SK-N-SH (cell line): ENCODE measurements at places on chromosomes 2 and 18.

- DNase-seq: no peak
Measured at GRCh38 chr2:136347981-136348380, 230.0 kb upstream of the CXCR4 start.

DNA sequence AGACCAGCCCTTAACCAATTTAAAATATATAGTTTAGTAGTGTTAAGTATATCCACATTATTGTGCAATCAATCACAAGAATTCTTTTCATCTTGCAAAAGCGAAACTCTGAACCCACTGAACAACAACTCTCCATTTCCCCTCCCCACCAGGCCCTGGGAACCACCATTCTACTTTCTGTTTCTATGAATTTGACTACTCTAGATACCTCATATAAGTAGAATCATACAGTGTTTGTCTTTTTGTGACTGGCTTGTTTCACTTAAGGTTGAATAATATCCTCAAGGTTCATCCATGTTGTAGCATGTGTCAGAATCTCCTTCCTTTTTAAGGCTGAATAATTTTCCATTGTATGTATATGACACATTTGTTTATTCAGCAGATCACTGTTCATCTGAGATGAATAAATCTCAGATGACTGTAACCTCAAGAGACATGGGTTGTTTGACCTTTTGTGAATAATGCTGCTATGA, 8.1 kb upstream of the SOS1 start:
- DNase-seq: no peak

- DNase-seq: no peak
Measured at GRCh38 chr2:241894056-241894641, 24.6 kb downstream of the RTP5 start.

GRCh38 chr2:207565736-207566500, 36.2 kb downstream of the CREB1 start:
- DNase-seq: no peak

GRCh38 chr18:22639026-22639463, 221.3 kb upstream of the CTAGE1 start:
- no peak for DNase-seq

- DNase-seq: no peak
Measured at GRCh38 chr2:75284345-75284744, 85.0 kb upstream of the TACR1 start.

DNA sequence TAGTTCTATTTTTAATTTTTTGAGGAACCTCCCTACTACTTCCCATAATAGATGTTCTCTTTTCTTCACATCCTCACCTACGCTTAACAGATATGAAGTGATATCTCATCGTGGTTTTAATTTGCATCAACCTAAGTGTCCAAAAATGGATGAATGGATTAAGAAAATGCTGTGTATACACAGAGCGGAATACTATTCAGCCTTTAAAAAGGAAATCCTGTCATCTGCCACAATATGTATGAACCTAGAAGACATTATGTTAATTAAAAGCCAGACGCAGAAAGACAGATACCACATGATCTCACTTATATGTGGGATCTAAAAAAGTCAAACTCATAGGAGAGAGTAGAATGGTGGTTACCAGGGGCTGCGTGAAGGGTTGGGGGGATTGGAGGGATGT, 113.0 kb downstream of the PTRHD1 start:
- no peak for DNase-seq

DNA sequence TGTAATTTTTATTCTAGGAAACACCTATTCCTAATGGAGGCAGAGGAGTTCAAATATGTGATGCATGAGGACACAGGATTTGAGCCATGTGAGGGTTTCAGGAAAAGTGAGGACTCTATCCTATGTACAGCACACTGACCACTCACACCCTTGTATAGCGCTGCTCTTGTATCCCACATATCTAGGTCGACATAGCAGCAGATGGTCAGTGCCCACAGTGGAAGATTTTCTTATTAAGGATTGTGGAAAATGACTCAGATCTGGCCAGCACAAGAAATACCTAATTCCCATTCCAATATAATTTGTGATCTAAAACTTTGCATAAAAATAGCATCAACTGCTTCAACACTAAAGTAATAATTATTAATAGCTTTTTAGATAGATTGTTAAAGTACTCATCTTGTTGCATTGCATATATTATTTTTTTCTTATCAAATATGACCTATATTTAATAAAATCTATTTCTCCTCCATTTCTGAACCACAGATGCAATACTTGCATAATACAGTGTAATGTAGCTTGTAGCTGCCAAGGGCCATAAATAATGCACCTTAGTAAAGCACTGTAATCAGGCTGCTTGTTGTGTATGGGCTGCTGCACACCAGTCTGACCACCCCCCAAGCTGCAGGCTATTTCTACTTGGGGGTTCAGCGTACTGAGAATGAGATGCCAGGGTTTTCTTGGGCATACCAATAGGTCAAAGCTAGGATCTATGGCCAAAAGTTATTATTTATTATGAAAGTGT, 442.2 kb upstream of the CWC22 start:
- no peak for DNase-seq

DNA sequence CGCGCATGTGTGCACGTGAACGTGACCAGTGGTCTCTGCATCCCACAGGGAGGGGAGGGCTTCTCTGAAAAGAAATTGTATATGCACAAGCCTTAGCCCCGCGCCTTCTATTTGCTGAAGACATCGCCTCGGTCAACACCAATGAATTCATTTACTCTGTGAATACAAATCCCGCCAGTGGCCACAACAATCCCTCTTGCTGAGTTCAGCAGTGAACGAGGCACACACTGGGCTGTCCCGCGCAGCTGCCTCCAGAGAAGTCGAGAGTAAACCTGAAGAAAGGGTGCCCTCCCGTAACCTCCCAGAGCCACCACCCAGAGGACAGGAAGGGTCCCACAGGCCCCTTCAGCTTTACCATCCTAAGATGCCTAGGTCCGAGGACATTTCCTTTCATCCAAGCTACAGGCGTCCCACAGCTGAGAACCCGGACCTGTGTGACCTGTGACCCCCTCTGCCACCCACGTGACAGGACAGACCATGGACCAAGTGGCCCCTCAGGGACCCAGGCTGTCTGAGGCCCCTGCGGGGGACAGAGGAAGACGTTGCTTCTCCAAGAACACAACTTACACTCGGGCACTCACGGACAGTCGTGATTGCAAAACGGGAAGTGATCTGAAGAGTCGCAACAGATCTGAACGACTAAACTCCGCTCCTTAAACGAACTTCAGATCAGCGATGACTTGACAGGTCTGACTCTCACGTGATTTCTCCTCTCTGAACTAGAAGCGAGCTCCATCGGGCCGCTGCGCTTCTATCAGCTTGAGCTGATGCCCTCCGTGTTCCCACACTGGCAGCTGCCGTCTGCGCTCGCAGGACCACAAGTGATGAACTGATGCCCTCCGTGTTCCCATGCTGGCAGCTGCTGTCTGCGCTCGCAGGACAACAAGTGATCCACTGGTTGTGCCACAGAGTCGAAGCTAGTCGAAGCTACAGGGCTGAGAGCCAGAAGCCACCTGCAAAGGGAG, 92.7 kb downstream of the ZNF516 start:
- no peak for DNase-seq

DNA sequence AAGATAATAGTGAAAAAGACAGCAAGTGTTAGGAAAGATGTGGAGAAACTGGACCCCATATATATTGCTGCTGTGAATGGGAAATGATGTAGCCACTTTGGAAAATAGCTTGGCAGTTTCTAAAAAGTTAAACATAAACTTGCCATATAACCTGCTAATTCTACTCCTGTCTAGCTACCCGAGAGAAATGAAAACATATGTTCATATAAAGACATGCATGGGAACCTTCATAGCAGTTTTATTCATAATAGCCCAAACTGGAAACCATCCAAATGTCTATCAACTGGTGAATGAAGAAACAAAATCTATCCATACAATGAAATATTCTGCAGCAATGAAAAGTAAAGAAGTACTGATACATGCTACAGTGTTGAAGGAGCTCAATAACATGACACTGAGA, 50.4 kb upstream of the NABP1 start:
- DNase-seq: no peak

GRCh38 chr2:25397777-25398176, 56.1 kb upstream of the DNMT3A start:
- DNase-seq: peak; percentile 60

GRCh38 chr2:163856941-163857340, 121.1 kb upstream of the FIGN start:
- no peak for DNase-seq

- no peak for DNase-seq
Measured at GRCh38 chr2:160419776-160420505, 73.7 kb downstream of the RBMS1 start.

GRCh38 chr2:133676392-133677130, 108.3 kb upstream of the NCKAP5 start:
- no peak for DNase-seq

DNA sequence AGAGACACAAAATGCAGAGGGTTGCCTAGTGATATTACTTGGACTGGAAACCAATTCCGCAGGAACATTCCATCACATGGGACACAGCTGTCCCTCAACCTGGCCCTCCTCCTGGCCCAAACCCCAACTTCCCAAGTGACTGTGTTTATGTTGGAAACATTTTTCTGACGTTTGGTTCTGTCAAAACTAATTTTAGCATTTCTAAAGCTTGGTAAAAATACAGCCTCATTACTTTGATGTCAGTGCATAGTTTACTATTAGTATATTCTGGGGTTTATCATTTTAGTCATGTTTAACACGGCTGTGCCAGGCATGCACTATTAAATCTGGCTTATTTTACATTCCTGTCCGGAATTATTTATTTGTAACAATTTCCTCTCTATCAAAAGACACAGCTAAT, 69.9 kb downstream of the GLI2 start:
- DNase-seq: no peak

- peak; percentile 43 for DNase-seq
Measured at GRCh38 chr18:50586710-50587109, 26.8 kb downstream of the MAPK4 start.

DNA sequence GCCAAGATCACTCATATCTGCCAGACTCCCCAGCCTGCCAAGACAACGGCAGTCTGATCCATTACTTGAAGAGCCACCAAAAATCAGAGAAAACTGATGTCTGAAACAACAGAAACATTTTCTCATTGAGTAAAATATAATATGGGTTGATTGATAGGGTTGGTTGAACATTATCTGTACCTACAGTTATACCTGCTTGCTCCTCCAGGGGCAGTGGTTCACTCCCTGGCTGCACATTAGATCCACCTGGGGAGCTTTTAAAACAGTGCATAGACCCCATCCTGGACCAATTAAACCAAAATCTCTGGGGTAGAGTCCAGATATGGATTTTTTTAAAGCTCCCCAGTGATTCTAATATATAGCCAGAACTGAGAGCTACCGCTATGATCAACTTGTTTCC, 43.6 kb upstream of the SLC14A2 start:
- no peak for DNase-seq

GRCh38 chr2:234288974-234289455, 207.9 kb downstream of the ARL4C start:
- peak; percentile 67 for DNase-seq

GRCh38 chr2:12347066-12347493, 369.7 kb upstream of the TRIB2 start:
- no peak for DNase-seq

DNA sequence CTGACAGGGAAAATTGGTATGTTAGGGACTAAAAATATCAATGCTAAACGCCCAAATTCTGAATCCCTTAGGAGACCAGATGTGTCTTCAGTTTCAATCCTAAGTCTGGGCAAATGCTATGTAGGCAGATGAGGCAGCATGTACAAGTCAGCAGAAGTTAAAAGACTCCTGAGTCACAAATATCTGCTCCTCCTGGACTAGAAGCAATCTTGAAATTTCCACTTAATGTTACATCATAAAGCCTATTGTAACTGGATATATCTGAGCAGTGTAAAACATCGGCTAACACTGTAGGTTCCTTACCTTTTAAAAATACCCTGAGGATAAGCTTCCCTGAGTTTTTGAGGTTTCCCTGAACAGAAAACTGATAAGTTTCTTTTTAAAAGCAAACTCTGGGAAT, 1087.6 kb upstream of the PIK3C3 start:
- no peak for DNase-seq

GRCh38 chr2:26464390-26465265, 13.3 kb downstream of the OTOF start:
- DNase-seq: peak; percentile 26

DNA sequence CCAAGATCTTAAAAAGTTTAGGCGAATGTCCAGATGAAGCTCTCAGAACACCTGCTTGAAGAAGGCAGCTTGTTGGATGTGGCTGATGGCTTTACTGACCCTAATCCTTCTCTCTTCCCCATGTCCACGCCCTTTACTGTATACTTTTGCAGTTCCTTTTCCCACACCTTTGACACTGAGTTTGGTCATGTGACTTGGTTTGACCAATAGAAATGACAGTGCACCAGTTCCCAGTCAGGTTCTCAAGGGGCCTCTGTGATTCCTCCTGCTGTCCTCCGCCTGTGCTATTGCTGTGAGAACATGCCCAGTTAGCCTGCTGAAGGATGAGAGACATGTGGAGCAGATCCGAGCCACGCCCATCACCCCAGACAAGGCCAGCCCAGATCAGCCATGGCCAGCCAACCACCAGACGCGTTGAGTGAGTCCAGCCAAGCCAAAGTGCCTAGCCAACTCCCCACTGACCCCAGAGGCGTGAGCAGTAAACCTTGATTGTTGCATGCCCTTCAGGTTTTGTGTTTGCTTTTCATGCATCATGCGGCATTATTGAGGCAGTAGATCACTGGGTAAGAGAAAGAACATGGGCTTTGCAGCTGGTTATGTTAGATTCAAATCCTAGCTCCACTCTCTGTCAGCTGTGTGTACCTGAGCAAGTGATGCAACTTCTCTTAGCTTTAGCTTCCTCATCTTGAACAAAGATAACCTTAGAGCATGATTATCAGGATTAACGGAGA, 258.0 kb upstream of the SIX2 start:
- no peak for DNase-seq

DNA sequence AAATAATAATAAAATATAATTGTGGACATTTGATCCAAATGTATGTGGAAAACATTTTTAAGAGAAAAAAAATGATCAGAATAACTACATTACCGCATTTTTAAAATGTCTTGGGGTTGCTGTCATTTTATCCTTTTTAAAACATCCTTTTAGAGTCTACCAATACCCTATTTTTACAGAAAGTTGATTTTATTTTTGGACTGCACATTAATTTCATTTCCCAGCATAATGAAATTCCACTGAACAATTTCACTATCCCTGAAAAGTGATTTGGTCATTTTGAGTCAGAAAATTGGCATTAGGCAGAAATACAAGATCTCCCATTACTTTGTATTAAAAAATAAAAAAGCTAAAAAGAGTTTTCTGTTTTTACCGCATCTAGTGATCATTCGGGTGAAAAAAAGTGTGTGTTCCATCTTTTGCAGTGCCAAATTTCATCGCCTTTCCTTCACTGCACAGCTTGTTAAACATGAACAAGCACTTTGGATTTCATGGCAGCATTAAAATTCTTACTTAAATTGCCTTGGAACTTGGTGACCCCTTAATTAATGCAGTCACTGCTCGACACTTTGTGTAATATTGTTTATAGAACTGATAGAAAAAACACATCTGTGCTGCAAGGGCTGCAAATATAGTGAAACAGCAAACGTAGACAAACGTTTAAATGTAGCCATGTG, 611.7 kb downstream of the TSN start:
- DNase-seq: no peak

DNA sequence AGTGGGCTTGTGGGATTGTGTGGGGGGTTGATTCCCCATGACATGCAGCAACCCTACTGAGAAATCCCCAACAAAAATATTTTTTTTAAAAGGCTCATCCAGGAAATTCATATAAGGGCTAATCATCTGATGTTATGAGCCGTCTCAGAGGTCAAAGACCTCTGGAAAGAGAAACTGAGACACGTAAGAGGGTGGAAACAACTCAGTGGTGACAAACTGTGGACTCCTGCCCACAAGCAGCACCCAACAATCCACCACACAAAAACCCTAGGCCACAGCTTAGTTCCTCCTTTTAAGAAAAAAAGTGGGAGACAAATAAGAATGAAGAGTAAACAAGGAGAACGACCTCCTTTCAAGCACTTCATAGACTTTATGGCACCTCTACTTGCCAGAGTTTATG, 1096.1 kb upstream of the NRXN1 start:
- DNase-seq: no peak
